ENCODE measurements at places on chromosomes 7 and 10.

GRCh38 chr7:73652541-73652949 is 15.1 kb upstream of the VPS37D start:
- no peak for DNase-seq

- DNase-seq: no peak
Observed at GRCh38 chr7:150716368-150716767, at the start of gene GIMAP1. GIMAP1 (plus strand) TSS chr7:150716613; CDS start chr7:150719048, 2,435 bp downstream.

- DNase-seq: no peak
Observed at GRCh38 chr7:51027935-51028830, 245.5 kb upstream of the GRB10 start.

DNA sequence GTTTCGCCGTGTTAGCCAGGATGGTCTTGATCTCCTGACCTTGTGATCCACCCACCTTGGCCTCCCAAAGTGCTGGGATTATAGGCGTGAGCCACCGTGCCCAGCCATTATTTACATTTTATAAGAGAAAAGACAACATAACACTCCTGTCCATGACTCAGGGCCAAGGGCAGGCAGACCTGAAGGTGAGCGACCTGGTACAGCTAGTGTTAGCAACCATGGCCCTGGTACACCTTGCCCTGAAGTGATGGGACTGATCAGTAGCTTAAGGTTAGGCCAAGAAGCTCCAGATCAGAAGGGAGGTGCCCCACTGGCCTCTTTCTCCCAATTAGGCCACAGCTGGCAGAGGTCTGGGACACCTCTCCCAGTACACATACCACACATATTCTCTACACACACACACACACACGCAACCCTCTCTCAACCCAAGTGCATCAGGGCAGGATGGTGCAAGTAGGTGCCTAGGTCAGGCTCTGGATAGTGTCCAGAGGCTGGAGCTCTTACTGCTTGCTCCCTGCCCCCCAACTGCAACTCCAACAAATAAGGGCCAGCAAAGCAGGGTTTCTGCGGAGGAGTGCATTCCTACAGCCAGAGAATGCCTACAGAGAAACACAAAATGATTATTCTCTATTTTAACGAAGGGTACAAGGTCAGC is 43.8 kb downstream of the DPCD start:
- no peak for DNase-seq

DNA sequence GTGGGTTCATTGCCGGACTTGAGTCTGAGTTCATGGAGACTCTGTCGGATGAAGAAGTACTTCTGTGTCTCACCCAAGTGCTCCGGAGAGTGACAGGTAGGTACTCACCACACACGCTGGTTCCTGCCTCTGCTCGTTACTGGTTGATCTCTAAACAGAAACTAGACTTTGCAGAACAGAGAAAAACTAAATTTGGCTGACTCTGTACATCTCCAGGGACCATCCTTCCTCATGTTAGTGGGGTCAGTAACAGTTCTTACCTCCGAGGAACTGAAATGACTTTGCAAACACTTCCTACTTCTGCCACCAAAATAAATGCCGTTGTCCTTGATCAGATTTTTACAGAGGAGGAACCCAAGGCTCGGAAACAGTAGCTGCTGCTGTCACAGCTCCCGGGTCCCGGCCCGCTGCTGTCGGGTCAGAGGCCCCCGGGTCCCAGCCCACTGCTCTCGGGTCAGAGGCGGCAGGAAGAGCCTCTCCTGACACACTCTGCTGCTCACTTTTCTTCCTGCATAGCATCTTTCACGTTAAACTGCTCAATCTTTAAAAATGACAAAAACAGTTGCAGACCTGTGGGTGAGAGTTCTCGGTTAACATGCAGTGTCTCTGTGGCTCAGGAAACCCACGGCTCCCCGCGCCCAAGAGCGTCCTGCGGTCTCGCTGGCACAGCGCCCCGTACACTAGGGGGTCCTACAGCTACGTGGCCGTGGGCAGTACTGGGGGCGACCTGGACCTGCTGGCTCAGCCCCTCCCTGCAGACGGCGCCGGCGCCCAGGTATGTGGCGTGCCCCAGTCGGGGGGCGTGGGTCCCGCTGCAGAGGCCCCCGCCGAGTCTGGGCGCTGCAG is 4.8 kb upstream of the MTG1 start:
- DNase-seq: no peak

DNA sequence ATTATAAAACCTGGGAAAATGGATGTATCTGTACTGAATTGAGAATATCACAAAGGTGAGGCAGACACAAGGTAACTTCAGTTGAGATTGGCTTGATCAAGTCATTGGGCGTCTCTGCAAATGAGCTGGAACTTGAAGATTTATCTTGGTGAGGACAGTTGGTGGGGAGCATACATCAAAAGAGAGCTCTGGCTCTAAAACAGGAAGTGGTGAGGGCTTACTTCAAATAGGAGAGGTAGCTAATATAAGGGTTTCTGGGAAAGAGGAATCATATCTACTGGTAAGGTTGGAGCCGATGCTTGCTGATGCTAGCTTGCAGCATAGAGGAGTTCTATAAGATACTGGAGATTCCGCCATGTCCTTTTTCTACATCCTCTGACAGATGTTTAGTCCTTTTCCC is 39.9 kb upstream of the FGL2 start:
- no peak for DNase-seq

DNA sequence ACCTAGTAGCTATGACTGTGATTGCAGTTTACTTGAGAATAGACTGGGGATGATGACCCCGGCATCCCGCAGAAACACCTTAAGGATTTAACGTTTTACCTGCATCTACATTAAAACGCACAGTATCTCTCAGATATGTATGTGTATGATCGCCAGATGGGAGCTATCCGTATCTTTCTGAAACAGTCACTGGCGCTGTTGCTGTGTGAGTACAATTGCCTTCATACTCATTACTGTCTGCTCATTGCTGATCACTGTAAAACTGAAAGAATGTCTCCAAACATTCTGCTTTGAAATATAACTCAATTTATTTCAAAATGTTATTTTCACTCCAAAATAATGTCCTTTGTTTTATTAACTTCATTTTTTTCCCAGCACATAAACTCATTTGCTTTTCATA is 388.9 kb upstream of the AKR1E2 start:
- DNase-seq: no peak

GRCh38 chr7:94655848-94656657 is at the start of gene SGCE:
SGCE (minus strand) TSS chr7:94656133; CDS start chr7:94656098, 35 bp downstream.
- peak; percentile 64 for DNase-seq

DNA sequence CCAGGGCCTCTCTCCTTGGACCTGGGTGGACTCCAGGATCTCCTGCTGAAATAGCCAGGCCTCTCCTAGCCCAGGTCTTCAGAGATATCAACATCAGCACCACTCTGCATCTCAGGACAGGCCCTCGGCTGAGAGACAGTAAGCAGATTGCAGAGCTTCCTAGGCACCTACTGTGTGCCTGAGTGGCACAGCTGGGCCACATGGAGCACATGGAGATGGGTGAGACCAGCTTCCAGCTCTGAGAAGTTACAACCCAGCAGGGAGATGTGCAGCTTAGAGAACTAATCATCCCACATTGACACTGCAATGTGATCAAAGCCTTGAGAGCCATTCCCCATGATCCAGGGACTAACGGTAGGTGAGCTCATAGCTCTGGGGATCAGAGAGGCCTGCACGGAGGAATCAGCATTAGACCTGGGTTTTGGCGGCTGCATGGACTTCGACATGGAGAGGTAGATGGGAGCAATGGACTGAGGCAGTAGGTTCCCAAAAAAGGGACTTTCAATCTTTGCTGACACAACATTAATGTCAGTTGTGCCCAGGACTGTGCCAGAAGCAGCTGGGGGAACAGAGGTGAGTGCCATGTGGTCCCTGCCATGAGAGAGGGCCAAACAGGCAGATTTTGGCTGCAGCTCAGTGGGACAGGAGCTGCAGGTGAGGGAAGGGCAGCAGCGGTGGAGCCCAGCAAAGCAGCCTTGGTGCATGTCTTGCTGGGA is 76.0 kb upstream of the LEP start:
- no peak for DNase-seq

DNA sequence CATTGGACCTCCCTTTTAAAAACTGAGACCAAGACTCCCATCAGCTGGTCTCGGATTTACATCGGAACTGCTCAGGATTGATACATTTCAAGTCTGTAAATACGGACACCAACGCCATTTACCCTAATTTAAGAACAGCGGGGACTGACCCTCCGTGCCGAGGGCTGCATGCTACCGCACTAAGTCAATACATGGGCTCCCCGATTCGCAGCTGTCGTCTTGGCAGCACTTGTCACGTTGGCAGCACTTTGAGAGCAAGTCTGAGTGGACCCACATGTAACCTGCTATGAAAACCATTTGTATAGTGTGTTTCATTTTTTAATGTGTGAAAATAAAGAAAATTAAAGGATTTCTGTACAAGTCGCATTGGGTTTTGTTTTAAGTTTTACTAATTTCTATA is 83.4 kb downstream of the EZH2 start:
- DNase-seq: no peak

DNA sequence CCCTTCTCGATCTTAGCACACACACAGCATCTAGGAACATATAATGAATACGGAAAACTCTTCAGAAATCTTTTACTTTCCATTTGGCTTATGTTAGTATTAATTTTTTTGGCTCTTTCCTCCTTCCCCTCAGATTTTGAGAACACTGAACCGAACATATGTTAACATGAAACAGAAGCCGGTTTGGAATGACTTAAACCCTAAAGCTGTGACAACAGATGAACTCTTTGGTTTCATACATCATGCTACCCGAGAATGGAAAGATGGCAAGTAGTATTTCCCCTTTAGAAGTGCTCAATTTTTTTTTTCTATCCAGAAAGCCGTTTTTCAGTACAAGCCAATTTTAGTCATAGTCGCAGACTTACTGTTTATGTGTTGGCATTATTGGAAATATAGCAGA is 164.7 kb downstream of the DNAH11 start:
- no peak for DNase-seq

- DNase-seq: no peak
Observed at GRCh38 chr10:88126699-88127098, 263.3 kb downstream of the PTEN start.

DNA sequence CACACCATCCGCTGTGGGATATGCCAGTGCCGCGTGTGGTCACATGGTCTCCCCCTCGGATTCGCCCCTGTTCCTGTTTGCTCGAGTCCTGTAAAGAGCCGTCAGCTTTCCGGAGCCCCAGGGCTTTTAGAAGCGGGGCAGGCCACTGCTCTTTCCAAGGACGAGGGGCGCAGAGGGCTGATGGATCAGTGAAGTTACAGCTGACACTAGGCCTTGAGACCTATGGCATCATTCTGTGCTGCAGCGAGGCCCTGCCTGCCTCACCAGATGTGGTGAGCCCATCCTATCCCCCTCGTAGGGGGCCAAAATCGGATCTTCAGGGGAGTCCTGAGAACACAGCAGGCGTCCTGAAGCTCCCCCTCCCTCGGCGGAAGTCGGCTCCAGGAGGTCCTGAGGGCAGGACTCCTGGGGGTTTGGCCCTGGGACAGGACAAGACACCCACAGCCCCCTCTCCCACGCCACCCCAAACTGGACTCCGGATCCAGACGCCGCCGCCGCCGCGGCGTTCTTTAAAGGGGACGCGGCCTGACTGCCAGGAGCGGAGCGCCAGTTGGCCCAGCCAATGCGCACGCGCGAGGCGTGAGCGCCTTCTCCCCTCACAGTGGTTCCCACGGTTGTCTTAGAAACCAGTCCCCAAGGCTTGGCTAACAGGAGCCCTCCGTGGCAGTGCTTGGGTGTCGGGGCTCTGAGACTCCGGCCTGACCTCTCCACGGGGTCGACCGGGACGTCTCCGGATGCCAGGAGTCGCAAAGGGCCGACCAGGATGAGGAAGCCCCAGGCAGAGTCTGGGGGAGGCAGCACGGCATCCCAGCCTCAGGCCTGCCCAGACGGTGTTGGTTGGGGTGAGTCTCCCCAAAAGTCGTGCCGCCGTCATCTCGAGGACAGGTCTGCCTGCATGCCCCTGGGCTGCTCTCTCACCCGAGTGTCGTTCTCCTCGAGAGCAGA is 371.7 kb downstream of the ZNF716 start:
- no peak for DNase-seq

DNA sequence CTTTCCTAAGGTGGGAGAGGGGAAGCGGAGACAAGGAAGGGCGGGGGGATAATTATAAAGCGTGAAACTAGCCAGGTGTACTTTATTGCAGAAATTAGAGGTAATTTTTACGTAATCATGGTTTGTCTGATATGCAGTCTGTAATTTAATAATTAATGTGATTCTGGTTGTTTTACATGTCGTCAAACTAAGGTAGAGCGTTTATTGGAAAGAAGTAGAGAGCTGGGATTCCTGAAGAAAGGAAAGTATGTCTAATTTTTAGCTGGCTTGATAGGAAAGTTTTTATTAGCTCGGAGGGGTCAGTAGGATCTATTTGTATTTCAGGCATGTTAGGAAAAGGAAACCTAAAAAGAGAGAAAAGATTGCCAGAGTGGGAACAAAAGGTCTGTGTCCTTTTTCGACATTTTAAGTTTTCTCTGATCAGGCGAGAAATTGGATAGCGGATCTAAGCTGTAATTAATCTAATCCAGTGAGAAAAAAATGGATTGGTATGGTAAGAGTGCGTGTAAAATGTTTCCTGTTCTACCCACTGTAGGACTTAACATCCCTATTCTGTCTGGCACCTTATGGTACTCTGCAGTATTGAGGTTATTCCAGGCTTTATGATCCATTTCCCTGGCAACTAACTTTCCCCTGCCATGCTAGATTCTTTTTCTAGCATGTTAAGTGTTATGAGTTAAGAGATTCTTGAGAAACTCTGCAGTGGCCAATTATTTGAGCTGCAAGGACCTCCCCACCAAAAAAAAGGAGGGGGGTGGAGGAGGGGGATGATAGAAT is 1.4 kb downstream of the CELF2 start:
- DNase-seq: no peak

DNA sequence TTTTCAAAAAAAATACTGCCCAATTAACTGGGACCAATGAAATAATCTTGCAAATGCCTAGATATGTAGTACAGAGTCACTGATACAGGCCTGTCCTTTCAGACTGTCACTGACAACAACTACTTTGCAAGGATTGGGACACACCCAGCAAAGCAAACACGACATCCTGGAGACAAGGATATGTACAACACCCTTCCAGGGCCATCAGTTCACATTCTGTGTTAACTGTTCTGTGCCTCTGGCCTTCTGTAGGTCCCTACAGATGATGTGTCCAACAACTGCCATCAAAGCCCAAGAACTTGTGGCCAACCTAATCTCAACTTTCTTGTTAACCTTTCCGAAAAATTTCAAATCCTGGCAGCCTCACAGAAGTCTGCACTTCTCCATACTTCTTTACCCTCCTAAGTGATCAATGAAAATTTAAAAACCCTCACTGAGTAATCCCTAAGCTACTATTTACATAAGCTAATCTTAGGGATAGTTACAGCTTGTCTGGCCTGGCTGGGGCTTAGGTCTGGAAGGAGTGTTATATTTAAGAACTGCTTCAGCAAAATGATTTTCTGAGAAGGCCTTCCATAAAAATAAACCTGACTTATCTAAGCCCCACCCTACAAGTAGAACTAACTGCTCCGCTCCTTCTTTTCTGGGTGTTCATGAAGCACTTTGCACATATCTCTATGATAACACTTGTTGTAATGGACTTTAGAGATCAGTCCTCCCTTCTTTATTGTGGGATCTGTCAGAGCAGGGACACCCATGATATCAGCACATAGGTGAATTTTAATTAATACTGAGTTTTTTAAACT is 21.0 kb downstream of the COBL start:
- no peak for DNase-seq
